ENCODE measurements at places on chromosomes 7 and 10.

DNA sequence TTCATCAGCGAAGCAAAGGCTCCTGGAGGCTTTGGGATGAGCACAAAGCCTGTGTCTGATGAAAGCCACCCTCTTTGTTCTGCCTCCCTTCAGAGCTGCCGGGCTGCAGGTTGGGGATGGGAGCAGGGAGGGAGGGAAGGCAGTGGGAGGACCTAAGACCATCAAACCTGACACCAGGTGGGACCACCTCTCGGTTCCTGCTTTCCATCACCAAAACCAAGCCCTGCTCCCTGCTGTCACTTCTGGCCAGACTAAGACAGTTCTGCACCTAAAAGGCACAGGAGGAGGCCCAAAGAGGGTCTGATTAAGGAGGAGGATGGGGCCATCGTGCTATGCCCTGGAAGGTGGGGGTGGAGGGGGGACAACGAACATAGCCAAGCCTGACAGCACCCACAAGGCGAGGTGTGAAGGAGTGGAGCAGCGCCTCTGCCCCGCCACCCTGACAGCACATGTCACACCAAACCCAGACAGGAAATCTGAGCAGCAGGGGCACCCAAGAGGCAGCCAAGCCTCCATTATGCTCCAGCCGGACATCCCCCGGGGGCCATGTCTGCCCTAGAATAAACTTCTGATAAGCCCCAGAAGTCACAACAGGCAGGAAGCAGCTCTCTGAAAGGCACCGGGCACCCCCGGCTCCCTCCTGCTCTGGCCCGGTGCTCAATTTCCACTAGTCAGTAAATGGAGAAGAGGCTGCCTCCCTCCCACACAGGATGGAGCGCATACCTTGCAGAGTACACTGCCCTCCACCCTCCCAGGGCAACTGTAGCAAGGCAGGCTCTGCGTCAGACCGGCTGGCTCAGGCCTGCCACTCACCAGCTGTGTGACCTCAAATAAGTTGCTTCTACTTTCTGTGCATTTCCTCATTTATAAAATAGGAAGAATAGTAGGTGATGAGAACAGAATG lies 48.9 kb downstream of the DLG5 start:
- DNase-seq: no peak

GRCh38 chr7:1219498-1219897 lies 13.2 kb upstream of the UNCX start:
- no peak for DNase-seq

GRCh38 chr10:102118867-102119266 lies 1.3 kb downstream of the LDB1 start:
- no peak for DNase-seq

DNA sequence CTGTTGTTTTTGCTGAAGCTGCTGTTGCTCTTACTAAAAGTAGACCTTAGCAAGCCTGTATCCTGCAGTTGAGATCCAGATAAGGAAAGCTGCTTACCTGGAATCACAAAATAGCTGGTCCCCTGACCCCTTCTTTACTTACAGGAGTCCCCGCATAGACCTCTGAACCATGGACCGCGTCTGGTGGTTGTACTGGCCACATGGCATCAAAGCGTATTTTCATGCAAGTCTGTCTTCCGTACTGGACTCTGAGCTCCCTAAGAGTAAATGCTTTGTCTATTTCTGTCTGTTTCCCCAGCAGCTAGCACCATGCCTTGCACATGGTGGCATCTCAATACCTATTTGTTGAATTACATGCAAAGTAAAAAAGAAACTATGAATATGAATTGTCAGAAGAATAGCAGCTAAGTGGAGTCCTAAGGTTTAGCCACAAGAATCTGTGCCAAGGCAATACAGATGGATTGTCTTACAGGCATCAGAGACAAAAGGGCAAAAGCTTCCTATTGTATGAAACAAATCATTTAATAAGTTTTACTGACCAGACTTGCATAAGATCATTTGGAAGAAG lies 159.2 kb downstream of the PAXIP1 start:
- DNase-seq: no peak

- no peak for DNase-seq
Measured at GRCh38 chr10:102710609-102711008, 3.6 kb downstream of the ARL3 start.

DNA sequence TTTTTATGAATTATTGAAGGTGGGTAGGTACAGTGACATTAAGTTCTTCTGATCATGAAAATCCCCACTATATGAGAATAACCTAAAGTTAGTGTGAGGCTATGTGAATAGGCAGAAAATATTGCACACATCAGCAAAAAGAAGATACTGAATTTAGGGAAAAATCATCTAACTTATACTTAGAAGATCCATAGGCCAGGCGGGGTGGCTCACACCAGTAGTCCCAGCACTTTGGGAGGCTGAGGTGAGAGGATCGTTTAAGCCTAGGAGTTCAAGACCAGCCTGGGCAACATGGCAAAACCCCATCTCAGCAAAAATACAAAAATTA lies 49.5 kb upstream of the ARHGAP12 start:
- no peak for DNase-seq

DNA sequence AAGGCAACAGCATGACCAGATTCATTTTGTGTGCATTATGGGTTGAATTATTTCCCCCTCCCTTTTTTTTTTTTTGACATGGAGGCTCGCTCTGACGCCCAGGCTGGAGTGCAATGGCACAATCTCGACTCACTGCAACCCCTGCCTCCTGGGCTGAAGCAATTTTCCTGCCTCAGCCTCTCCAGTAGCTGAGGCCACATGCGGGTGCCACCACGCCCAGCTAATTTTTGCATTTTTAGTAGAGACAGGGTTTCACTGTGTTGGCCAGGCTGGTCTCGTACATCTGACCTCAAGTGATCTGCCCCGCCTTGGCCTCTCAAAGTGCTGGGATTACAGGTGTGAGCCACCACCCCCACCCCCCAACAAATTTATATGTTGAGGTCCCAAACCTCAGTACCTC lies 42.0 kb downstream of the ZNF783 start:
- DNase-seq: no peak

DNA sequence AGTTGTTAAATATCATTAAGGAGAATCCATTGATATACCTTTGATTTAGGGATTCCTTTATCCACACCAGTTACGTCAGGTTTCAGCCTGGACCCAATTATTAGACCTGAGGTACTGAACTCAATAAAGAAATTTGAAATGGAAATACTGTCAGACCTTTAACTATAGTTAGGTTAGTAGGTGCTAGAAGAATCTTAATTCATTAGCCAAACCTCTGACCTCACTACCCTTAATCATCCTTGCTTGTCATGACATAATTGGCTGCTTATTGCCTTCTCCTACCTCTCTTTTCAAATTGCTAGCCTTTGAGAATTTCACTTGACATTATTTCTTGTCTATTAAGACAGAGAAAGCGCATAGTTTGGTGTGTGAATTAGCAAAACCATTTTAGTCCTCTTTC lies 27.1 kb downstream of the SMNDC1 start:
- no peak for DNase-seq

GRCh38 chr7:71824006-71824760 lies 588.0 kb downstream of the CALN1 start:
- no peak for DNase-seq

GRCh38 chr7:151244841-151245346 lies 3.6 kb downstream of the SMARCD3 start:
- no peak for DNase-seq

- DNase-seq: no peak
Measured at GRCh38 chr10:100109670-100110069, 28.0 kb upstream of the CPN1 start.

GRCh38 chr7:116697761-116698160 lies 25.8 kb downstream of the MET start:
- no peak for DNase-seq

- DNase-seq: no peak
Measured at GRCh38 chr10:106789623-106790022, 374.9 kb downstream of the SORCS1 start.
